Activated B cell treated with CpG ODN at 0.5 μM for 24 hours (primary cell): ENCODE measurements at places on chromosomes 7 and 10.
A peak's percentile ranks its signal among the peaks of the same experiment; 100 is the strongest.

DNA sequence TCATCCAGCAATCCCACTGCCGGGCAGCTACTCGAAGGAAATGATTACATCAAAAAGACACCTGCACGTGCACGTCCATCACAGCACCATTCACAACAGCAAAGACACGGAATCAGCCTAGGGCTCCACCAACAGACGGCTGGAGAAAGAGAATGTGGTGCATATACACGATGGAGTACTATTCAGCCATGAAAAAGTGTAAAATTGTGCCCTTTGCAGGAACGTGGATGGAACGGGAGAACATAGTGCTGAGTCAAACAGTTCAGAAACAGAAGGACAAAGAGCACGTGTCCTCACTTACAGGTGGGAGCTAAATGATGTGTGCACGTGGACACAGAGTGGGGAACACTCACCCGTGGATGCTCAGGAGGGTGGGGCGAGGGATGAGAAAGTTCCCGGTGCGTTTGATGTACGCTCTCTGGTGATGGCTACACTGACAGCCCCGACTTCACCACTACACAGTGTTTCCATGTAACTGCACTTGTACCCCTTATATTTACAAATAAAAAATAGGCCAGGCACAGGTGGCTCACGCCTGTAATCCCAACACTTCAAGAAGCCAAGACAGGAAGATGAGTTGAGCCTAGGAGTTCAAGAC is 92.0 kb downstream of the PDGFA start:
- H3K4me3 ChIP-seq, result no peak overlapping the region
- H3K36me3 ChIP-seq, result no peaks in the 10 kb centered on the region
- no peaks in the 10 kb centered on the region for H3K27me3 ChIP-seq
- H3K27ac ChIP-seq, result no peak overlapping the region
- no peaks in the 10 kb centered on the region for H3K4me1 ChIP-seq

DNA sequence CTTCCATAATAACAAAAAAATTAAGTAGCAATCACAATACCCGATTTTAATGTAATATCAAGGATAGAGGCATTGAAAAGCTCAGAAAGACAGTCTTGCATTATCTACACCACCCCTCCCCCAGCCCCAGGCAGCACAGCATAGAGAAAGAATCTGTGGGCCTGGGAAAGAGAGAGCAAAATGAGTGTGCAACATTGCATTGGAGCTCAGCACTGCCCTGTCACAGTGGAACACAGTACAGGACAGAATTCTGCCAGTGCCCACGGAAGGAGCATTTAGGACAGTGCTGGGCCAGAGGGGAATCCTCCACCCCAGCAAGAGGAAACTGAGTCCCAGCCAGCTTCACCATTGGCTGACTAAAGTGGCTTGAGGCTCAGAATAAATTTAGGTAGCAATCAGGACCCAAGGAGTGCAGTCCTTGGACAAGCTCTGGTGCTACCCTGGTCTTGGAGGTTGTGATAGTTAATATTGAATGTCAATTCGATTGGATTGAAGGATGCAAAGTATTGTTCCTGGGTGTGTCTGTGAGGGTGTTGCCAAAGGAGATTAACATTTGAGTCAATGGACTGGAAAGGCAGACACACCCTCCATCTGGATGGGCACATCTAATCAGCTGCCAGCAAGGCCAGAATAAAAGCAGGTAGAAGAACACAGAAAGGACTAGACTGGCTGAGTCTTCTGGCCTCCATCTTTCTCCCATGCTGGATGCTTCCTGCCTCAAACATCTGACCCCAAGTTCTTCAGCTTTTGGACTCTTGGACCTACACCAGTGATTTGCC is 234.4 kb downstream of the ANK3 start:
- no peak for DNase-seq
- peaks cover 5% of the 10 kb centered on the region for H3K4me1 ChIP-seq

GRCh38 chr10:35579726-35580422 is 25.3 kb upstream of the GJD4 start:
- H3K36me3 ChIP-seq, result no peaks in the 10 kb centered on the region
- no peaks in the 10 kb centered on the region for H3K4me1 ChIP-seq
- DNase-seq, result no peak
- H3K27ac ChIP-seq, result no peak overlapping the region
- H3K4me3 ChIP-seq, result no peak overlapping the region
- peaks cover 5% of the 10 kb centered on the region for H3K27me3 ChIP-seq

- no peaks in the 10 kb centered on the region for H3K36me3 ChIP-seq
- no peak overlapping the region for H3K4me3 ChIP-seq
- no peak for DNase-seq
- peaks cover 48% of the 10 kb centered on the region for H3K27me3 ChIP-seq
- no peak overlapping the region for H3K27ac ChIP-seq
Observed at GRCh38 chr7:150988230-150989226, 2.3 kb upstream of the NOS3 start.

DNA sequence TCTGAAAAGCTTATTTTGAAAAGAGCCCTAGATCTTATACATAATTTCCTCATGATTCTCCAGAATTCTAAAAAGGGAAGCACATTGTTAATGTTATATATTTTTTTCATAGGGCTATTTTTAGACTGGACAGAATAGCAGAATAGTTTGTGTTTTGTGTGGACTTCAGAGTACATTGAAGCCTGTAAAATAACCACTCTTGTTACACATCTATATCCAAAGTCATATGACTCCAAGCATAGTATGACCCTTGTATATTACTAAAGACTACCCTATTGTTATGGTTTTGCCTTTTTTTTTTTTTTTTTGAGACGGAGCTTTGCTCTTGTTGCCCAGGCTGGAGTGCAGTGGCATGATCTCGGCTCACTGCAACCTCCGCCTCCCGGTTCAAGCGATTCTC is 26.1 kb upstream of the FIS1 start:
- no peak overlapping the region for H3K27ac ChIP-seq
- no peaks in the 10 kb centered on the region for H3K4me1 ChIP-seq

DNA sequence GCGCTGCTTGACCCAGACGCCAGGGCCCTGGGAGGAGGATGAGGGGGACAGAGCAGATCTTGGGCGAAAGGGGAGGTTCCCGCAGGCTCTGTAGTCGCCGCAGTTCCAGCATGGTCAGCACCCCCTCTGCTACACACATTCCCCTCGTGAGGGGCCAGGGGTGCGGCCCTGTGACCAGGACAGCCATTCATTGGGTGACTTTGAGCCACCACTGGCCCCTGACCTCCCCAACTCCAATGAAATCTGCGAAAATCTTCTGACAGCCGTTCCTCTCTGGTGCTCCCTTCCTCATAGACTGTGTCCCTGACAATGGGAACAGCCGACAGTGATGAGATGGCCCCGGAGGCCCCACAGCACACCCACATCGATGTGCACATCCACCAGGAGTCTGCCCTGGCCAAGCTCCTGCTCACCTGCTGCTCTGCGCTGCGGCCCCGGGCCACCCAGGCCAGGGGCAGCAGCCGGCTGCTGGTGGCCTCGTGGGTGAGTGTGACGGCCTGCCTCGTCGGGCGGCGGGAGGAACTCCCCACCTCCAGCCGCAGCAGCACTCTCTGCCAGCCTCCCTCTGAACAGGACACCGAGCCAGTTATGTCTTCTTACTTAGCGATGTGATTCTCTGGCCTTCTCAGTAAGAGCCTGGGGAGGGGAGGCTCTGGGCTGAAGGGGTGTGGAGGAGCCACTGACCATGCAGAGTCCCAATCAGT is 825 bp downstream of the TMEM176A start:
- H3K27me3 ChIP-seq, result peaks cover 38% of the 10 kb centered on the region
- no peak overlapping the region for H3K4me3 ChIP-seq
- H3K4me1 ChIP-seq, result peaks cover 5% of the 10 kb centered on the region
- H3K27ac ChIP-seq, result no peak overlapping the region

GRCh38 chr7:18402488-18403183 is 92.9 kb upstream of the HDAC9 start:
- peak overlapping the region; percentile 32 for H3K4me3 ChIP-seq
- H3K27me3 ChIP-seq, result no peaks in the 10 kb centered on the region
- no peak for DNase-seq
- no peaks in the 10 kb centered on the region for H3K36me3 ChIP-seq

- DNase-seq, result no peak
- H3K4me1 ChIP-seq, result peaks cover 35% of the 10 kb centered on the region
- H3K27ac ChIP-seq, result peak overlapping the region; percentile 10
- no peaks in the 10 kb centered on the region for H3K36me3 ChIP-seq
- no peak overlapping the region for H3K4me3 ChIP-seq
Observed at GRCh38 chr7:27244488-27245123, 2.0 kb downstream of the EVX1 start.

GRCh38 chr10:11057018-11057417 is 39.3 kb downstream of the CELF2 start:
- H3K27me3 ChIP-seq, result peaks cover 20% of the 10 kb centered on the region
- H3K4me1 ChIP-seq, result no peaks in the 10 kb centered on the region
- H3K4me3 ChIP-seq, result no peak overlapping the region
- no peaks in the 10 kb centered on the region for H3K36me3 ChIP-seq

GRCh38 chr7:19368491-19368925 is 223.3 kb upstream of the FERD3L start:
- no peak for DNase-seq
- no peak overlapping the region for H3K4me3 ChIP-seq
- no peaks in the 10 kb centered on the region for H3K36me3 ChIP-seq

DNA sequence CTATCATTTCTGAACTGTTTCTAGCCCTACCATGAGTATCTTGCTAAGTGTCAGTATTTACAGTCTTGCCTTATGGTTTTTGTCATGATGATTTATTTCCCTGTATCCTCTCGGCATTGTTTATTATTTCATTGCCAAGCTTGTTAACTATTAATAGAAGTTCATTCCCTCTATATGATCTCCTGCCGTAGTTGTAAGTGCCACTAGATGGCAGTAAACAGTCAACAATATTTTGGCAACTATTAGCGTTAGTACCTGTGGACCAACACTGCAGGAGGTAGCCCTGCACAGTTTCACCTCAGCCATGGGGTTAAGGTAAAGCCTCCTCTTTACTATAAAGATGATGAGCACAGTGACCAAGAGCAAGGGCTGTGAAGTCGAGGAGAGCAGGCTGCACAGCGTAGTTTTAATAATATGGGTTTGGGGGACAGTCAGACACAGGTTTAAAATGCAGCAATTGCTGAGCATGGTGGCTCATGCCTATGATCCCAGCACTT is 26.1 kb upstream of the CCNJ start:
- no peak overlapping the region for H3K27ac ChIP-seq
- H3K36me3 ChIP-seq, result no peaks in the 10 kb centered on the region
- H3K4me3 ChIP-seq, result no peak overlapping the region
- no peaks in the 10 kb centered on the region for H3K27me3 ChIP-seq
- no peak for DNase-seq

- no peaks in the 10 kb centered on the region for H3K36me3 ChIP-seq
- no peaks in the 10 kb centered on the region for H3K27me3 ChIP-seq
- H3K4me3 ChIP-seq, result no peak overlapping the region
- no peak overlapping the region for H3K27ac ChIP-seq
- DNase-seq, result no peak
- H3K4me1 ChIP-seq, result peaks cover 11% of the 10 kb centered on the region
Observed at GRCh38 chr7:154774303-154774969, 228.5 kb downstream of the PAXIP1 start.

GRCh38 chr7:45661302-45661995 is 87.3 kb downstream of the ADCY1 start:
- no peak for DNase-seq
- H3K4me3 ChIP-seq, result no peak overlapping the region
- no peak overlapping the region for H3K27ac ChIP-seq
- no peaks in the 10 kb centered on the region for H3K36me3 ChIP-seq

GRCh38 chr7:40763319-40764287 is 628.8 kb downstream of the SUGCT start:
- no peak for DNase-seq
- H3K27ac ChIP-seq, result no peak overlapping the region
- H3K27me3 ChIP-seq, result no peaks in the 10 kb centered on the region
- no peaks in the 10 kb centered on the region for H3K4me1 ChIP-seq

DNA sequence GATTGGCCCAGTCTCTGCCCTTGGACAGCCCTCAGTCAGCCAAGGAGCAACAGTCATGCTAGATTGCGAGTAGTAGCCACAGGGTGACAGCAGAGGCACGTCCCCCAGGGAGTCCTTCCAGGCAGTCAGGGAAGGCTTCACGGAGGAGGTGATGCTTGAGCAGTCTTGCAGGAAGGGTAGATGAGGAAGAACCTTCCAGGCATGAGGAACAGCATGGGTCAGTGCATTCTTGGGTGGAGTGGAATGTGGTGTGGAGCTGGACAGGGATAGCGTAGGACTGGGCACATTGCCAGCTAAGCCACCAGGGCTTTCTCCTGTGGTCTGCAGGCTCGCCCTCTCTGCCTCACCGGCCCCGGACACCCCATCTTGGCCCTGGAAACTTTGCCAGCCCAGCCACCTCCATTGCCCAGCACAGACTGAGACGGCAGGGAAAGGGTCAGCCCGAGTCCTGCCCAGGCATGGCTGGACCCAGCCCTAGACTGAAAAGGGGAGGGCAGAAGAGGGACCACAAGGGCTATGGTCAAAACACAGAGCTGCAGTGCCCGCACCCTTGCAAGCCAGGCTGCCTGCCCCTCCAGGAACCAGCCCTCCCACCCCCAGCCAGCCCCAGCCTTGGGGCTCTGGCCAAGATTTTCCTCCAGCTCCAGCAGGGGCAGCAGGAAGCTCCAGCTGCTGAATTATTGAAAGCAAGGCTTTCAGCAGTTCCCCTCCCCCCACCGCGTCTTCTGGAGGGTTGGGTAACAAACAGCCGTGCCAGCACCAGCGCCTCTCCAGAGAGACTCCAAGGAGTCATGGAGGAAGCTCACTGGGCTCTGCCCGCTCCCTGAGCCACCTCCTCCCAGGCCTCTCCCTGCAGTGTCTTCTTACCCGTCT is 18.7 kb downstream of the SRRM3 start:
- peaks cover 44% of the 10 kb centered on the region for H3K27me3 ChIP-seq
- DNase-seq, result no peak
- no peaks in the 10 kb centered on the region for H3K36me3 ChIP-seq
- no peak overlapping the region for H3K27ac ChIP-seq
- H3K4me3 ChIP-seq, result no peak overlapping the region
- H3K4me1 ChIP-seq, result no peaks in the 10 kb centered on the region

- no peak overlapping the region for H3K4me3 ChIP-seq
- H3K36me3 ChIP-seq, result no peaks in the 10 kb centered on the region
- H3K4me1 ChIP-seq, result no peaks in the 10 kb centered on the region
Observed at GRCh38 chr10:18308600-18308999, 168.4 kb downstream of the CACNB2 start.

- H3K27ac ChIP-seq, result no peak overlapping the region
- DNase-seq, result no peak
- no peaks in the 10 kb centered on the region for H3K36me3 ChIP-seq
- H3K4me3 ChIP-seq, result no peak overlapping the region
- no peaks in the 10 kb centered on the region for H3K4me1 ChIP-seq
Observed at GRCh38 chr10:1199897-1200721, 143.9 kb downstream of the WDR37 start.

- H3K27ac ChIP-seq, result no peak overlapping the region
- DNase-seq, result no peak
- no peak overlapping the region for H3K4me3 ChIP-seq
- no peaks in the 10 kb centered on the region for H3K27me3 ChIP-seq
- peaks cover 21% of the 10 kb centered on the region for H3K4me1 ChIP-seq
Observed at GRCh38 chr10:30538086-30538485, 91.5 kb downstream of the LYZL2 start.
